ENCODE measurements at places on chromosomes 1 and 21.

DNA sequence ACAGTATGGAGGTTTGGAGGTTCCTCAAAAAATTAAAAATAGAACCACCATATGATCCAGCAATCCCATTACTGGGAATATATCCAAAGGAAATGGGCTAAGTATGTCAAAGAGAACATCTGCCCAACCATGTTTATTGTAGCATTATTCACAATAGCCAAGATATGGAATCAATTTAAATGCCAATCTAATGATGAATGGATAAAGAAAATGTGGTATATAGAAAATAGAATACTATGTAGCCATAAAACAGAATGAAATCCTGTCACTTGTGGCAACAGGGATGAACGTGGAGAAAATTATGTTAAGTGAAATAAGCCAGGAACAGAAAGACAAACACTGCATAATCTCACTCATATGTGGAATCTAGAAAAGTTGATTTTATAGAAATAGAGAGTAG lies 201.7 kb upstream of the AJAP1 start:
- DNase-seq, result no peak

- DNase-seq, result no peak
Measured at GRCh38 chr1:170397061-170397460, 134.9 kb upstream of the GORAB start.

GRCh38 chr1:77583483-77583882 lies 99.0 kb downstream of the ZZZ3 start:
- no peak for DNase-seq

- no peak for DNase-seq
Measured at GRCh38 chr1:53660666-53661065, 78.3 kb downstream of the GLIS1 start.

DNA sequence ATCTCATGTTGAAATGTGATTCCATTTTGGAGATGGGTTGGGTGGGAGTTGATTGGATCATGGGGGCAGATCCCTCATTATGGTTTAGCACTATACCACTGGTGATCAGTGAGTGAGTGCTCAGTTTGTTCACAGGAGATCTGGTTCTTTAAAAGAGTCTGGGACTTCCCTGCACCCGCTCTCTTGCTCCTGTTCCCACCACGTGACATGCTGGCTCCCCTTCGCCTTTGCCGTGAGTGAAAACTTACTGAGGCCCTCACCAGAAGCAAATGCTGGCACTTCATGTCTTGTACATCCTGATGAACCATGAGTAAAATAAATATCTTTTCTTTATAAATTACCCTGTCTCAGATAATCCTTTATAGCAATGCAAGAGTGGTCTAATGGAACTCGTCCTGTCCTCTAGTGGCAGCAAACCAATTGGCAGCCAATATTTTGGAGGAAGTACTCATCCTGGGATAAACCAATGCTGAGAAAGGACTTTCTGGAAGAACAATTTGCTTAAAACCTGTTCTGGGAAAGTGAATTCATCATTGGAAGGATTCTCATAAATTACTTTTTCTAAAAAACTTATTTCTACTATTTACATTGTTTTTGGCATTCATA lies 27.8 kb upstream of the CYP4A11 start:
- no peak for DNase-seq

GRCh38 chr1:187504779-187505178 lies 676.0 kb downstream of the PLA2G4A start:
- no peak for DNase-seq

DNA sequence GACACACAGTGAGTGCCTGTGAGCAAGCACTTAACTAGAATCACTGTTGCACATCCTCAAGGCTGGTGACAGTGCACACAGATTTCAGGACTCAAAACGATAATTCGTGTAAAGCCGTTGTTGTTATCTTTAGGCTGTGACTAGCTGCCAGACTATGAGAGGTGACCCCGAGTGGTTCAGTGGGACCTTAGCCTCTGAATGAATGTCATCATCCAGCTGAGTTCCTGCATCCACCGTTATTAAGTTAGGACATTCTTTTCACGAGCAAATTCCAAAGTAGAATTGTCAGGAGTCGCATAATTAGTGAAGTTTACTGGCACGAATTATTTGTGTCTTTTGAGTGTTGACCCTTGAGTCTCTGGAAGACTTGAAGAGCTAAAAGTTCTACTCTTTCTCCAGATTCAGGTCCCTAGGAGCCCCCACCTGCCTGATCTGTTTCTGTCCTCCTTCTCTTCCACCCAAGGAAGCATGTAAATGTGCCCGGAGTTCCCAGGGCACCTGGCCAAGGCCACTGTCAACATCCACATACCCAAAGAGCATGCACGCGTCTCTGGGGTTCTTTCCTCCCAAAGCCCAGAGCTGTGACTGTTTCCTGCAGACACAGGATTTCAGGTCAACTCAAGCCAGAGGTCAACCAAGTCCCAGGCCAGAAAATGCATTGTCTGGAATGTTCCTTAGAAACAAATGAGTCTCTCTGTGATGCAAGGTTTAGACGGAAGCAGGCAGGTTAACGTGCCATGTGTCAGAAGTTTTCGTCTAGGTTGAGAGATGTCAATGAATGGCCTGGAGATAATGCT lies 207.2 kb downstream of the TOMM20 start:
- DNase-seq, result no peak

- DNase-seq, result no peak
Measured at GRCh38 chr1:35668506-35668905, 27.2 kb upstream of the PSMB2 start.

DNA sequence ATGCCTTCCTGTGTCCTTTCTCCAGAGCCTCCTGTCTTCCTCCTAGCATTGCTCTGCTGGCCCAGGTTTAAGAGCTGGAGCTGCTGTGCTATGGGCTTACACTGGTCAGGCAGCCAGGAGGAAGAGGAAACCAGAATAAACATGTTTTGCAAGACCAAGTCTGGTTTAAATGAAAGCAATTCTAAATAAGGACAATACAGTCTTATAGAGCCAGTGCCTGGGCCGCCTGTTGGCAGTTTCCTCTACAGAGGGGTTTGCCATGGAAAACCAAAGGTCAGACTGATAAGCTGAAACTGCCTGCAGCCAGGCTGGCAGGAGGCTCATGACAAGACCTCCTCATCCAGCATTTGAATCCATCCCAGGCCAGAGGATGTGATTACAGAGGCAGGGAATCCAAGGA lies 92.9 kb upstream of the FGGY start:
- peak; percentile 3 for DNase-seq

- no peak for DNase-seq
Measured at GRCh38 chr1:159009704-159010361, at the start of gene IFI16. Gene IFI16, plus strand, starts transcription at chr1:159009907. Its CDS starts 4,774 bp downstream, at chr1:159014681.

DNA sequence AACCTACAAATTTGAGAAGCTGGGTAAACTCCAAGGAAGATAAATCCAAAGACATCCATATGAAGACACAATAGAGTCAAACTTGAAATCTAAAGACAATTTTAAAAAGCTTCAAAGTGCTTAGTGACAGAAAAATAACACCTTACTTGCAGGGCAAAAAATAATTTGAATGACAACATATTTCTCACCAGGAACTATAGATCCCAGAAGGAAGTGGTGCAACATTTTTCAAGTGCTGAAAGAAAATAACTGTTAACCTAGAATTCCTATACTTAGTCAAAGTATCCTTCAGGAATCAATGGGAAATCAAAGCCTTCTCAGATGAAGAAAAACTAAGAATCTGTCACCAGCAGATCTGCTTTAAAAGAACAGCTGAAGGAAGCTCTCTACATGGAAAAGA lies 184.4 kb downstream of the HLX start:
- no peak for DNase-seq

DNA sequence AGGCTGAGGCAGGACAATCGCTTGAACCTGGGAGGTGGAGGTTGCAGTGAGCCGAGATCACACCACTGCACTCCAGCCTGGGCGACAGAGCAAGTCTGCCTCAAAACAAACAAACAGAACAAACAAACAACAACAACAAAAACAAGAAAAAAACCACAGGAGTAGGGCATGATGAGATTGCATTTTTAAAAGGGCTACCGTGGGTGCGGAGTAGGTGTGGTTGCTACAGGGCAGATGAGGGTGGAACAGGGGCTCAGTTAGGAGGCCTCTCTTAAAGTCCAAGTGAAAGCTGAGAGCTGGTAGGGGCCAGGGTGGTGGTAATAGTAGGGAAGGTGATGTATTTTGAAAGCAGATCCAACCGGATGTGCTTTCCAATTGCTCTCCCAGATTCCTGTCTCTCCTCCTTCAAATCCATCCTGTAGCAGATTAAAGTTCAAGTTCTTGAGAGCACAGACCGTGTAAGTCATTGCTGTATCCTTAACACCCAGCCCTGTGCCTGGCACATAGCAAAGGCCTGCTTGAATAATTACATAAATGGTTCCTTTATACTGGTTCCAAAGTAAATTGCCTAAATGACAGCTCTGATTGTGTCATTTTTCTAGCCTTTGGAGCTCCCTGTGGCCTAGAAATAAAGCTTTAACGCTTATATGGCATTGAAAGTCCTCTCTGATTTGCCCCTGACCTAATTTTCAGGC lies 4.2 kb upstream of the LINGO4 start:
- no peak for DNase-seq

- no peak for DNase-seq
Measured at GRCh38 chr1:209879539-209879938, 51.8 kb downstream of the UTP25 start.

DNA sequence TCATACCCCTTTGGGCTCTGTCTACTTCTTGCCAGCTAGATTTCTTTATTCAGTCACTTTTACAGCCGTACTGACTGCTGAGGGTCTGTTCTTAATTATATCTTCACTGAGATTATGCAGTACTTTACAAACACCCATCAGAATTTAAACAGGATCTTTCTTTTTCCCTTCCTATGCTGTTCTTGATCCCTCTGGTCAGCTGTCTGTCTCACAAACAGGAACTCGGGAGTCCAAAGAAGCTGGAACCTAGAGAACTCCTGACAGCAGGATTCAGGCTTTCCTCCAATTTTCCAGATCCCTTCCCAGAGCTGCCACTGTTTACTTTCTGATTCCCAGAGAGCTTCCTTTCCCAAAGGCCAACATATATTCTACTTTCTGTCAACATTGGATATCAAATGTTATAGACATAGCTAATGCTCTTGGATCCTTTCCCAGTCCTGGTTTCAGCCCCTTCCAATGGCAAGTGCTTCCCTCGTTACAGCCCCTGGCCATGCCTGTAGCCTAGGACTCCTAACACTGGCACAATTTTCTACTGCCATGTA lies 59.5 kb downstream of the ATP2B4 start:
- no peak for DNase-seq

- no peak for DNase-seq
Measured at GRCh38 chr1:226656201-226656600, 82.9 kb downstream of the ITPKB start.

DNA sequence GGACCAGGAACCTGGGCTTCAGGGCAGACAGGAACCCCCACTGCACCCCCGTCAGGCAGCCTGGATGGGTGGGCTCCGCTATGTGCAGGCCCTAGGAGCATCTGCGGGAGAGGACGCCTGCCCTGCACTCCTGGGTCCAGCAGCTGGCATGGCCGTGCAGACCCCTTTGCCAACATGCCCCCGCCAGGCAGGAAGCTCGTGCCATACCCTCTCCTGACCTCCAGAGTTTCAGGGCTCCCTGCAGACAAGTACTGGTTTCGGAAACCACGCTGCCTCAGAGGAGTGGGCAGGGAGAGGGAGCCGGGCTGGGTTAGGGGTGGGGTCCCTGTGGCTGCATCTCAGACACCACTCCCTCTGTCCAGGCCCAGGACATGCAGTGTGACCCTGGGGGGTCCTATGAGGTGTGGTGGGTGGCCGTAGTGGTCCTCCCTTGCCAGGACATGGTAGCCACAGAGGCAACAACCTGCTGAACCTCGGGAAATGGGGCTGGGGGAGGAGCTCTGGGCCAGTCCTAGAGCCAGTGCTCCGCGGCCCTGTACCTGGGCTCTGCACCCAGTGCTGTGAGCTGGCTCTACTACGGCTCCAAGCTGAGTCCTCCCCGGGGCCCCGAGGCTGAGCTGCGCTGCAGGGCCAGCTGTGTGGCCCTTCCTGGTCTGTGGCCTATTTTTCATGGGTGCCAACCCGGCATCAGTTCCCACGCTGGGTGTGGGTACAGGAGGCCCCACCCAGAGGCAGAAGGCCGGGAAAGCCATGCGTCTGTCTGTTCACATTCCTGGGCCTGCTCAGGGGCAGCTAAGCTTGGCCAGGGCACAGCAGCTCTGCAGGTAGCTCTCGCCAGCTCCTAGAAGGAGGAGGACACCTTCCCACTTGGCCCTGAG lies 1.4 kb downstream of the PLEKHN1 start:
- no peak for DNase-seq

All from endothelial cell (in vitro differentiated cells).